ENCODE measurements at places on chromosomes 16 and 17.
A peak's percentile ranks its signal among the peaks of the same experiment; 100 is the strongest.

DNA sequence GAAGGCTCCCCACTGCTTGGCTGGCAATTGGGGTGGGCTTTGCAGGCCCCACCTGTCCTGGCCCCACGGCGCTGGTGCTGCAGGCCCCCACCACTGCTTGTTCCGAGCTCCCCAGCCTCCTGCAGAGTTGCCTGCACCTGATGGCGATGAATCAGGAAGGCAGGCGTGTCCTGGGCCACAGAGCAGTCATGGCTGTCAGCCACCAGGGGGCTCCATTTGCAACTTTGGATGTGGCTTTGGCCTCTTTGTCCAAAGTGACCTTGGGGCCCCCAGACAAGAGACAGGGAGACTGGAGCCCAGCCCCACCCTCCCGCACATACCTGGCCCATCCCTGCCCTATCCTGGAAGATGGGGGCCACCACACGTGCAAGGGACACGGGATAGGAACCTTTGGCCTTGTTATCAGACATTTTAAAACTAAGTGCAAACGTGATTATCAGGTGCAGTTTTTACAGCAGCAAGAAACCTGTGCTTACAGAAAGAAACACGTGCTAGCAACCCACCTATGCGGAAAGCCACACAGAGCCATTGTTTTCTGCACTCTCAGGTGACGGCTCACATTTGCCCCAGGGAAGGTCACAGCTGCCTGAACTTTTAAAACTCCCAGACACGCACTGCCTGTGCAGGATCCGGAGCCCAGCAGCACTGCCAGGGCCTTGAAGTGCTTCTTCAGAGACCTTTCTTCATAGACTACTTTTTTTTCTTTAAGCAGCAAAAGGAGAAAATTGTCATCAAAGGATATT, at the start of gene DNASE1:
Gene DNASE1, plus strand, starts transcription at position 443 of the 743 bp plus-strand sequence. CDS start 683 bp downstream, outside the sequence.
- peak; percentile 53 for DNase-seq

- DNase-seq, result no peak
These were observed 7.6 kb upstream of the PHF12 start for GRCh38 chr17:28958820-28959455.

- peak; percentile 69 for DNase-seq
These were observed 31.7 kb upstream of the KCNJ2 start for GRCh38 chr17:70137451-70138230.

DNA sequence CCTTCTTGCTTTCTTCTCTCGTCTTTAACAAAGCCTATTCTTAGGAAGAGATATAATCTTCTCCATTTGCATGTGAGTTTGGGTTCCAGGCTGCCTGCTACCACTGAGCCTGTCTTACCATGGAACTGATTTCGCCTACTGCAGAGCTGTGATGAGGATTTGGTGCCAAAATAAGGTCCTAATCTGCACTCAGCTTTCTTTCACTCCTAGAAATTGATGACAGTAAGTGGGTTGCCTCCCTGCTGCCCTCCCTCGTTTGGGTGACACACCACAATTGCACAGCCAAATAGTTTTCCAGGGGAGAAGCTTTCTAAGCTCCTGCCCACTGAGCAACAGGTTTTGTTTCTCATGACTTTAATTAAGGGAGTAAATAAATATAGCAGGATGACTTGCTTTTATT, 25.1 kb upstream of the ASIC2 start:
- DNase-seq, result no peak

DNA sequence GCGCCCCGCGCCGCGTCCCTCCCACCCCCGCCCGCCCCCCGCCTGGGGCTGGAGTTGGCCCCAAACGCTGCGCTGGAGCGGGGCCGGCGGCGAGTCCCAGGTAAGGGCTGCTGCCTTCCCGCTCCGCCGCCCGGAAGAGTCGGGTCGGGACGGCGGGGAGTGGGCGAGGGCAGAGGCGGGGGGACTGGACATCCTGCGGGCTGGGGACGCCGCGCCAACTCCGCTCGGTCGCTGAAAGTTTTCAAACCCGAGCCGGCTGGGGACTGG, 469 bp downstream of the GPRC5C start:
- DNase-seq, result no peak

- no peak for DNase-seq
These were observed 4.7 kb downstream of the TMEM106A start for GRCh38 chr17:43216369-43216761.

DNA sequence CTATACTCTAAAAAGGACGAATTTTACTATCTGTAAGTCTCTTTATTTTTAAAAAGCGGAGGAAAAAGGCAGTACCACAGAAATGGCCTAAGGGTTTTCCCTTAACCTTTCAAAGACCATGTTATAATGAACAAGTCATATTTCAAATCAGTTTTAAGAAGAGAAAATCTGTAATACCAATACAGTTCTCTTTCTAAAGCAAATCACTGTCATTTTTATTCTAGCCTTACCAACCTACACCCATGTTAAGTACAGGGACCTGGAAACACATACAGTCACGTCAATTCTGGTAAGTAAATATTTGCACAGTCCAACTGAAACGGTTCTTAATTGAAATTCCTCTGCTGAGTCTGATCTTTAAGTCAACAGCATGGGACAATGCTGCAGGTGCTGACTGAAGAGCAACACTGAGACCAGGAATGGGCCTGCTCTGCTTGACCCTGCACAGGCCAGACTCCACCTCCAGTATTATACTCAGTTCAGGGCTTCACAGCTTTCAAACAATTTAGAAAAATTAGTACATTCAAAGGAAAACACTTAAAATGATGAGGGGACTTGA, 20.2 kb downstream of the MBTPS1 start:
- DNase-seq, result no peak

Measured in fibroblast of skin of back (primary cell).